Activated T-cell treated with anti-CD3 and anti-CD28 coated beads, Interleukin-2, amount 50 U/mL, for 24 hours (primary cell): ENCODE measurements at places on chromosomes 5 and 9.

DNA sequence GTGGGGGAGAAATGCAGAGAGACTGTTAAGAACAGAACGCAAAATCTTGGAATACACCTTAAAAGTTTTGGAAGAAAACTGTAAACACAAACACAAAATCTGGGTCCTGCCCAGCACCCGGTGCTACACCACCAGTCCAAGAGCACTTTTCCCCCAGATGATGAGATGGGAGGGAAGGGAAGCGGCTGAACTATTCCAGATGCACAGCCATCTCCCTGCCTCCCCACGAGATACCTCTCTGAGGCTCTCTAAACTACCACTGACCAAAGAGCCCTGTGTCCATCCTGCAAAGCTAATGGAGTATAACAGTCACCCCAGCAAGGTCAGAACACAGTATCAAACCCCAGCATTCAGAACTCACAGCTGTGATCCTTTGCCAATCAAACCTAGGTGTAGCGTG lies 8.0 kb downstream of the SPARC start:
- no peak for DNase-seq

DNA sequence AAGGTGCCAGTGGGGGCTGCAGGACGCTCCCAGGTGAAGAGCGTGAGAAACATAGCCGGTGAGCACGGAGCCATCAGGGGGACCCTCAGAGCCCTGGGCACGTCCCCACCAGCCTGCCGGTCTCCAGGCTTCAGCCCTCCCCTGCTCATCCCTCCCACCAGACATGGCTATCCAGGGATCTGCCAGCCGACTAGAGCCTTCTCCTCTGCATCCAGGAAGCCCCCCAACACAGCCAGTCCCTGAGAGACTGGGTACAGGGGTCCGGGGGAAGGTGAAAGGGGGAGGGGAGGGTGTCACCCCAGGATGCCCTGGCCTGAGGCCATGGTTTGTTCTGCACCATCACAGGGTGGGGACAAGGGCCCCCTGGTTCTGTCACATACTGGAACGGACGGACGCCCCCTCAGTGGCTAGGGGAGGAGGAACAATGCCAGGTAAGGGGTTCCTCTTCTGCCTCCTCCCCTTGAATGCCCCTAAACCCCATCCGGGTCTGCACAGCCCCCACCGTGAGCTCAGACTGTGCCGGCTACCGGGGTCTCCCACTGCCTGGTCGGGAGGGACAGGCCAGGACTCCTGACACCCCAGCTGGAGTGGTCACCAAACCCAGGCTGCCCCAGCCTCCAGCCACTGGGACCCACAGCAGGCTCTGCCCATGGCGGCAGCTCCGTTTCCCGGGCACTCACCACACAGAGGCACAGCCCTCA lies 34.3 kb downstream of the NACC2 start:
- peak; percentile 21 for DNase-seq

- DNase-seq = no peak
Measured at GRCh38 chr5:153782589-153783361, 255.9 kb downstream of the FAM114A2 start.

DNA sequence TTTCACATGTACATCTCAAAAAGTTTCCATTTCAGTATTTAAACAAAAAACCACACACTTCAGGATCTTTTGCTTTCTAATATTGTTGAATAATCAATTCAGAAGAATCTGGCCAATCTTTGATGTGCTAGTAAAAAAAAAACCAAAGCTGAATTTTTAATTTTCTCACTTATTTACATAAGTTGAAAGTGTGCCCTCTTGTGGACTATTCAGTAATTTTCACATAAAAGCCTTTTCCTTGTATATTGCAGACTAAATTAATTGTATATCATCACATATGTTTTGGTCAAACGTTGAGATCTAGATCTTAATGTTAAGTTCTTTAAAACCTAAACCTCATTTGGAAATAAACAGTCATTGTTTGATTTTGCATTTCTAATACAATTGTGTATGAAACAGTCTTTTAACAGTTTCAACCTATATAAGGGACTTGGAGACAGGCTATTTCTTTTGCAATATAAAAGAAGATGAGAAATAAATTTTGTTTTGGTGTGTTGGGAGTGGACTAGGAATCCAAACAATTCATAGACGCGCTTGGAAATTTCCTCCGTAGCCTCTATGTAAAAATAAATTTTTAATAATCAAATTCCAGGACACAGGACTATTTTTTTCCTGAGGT lies 68.1 kb downstream of the NIPBL start:
- DNase-seq = no peak
